ENCODE measurements at places on chromosomes 7 and 10.

DNA sequence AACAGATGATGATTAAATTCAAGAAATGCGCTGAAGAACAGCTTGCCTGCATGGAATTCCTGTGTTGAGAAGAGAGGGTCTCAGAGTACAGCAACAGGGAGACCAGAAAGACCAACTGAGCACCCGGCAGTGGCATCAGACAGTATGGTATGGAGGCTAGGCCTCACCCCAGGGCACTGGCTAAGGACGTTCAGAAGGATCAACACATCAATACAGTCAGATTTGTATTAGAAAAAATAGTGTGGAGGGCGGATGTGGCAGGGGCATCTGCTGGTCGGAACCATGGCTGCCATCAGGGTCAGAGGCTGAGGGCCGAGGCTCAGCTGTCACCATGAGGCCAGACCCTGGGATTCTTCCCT is 142.1 kb downstream of the ADARB2 start:
- DNase-seq = no peak

- no peak for DNase-seq
Measured at GRCh38 chr7:155835446-155836215, 23.4 kb upstream of the SHH start.

GRCh38 chr10:84668186-84668763 is 339.9 kb downstream of the CCSER2 start:
- DNase-seq = no peak

- DNase-seq = no peak
Measured at GRCh38 chr7:99218406-99219184, 10.7 kb upstream of the KPNA7 start.

GRCh38 chr10:100504096-100504495 is 15.6 kb downstream of the SEC31B start:
- DNase-seq = no peak

- no peak for DNase-seq
Measured at GRCh38 chr10:3734111-3734510, 50.9 kb downstream of the KLF6 start.

GRCh38 chr10:34667177-34667576 is 147.9 kb downstream of the PARD3 start:
- DNase-seq = no peak

GRCh38 chr7:133556048-133556447 is 303.2 kb downstream of the EXOC4 start:
- DNase-seq = no peak

- no peak for DNase-seq
Measured at GRCh38 chr7:36314491-36314890, 75.2 kb upstream of the ANLN start.

GRCh38 chr10:76119036-76119435 is 687.6 kb downstream of the LRMDA start:
- no peak for DNase-seq

- DNase-seq = no peak
Measured at GRCh38 chr7:70937424-70937823, 194.5 kb upstream of the GALNT17 start.

DNA sequence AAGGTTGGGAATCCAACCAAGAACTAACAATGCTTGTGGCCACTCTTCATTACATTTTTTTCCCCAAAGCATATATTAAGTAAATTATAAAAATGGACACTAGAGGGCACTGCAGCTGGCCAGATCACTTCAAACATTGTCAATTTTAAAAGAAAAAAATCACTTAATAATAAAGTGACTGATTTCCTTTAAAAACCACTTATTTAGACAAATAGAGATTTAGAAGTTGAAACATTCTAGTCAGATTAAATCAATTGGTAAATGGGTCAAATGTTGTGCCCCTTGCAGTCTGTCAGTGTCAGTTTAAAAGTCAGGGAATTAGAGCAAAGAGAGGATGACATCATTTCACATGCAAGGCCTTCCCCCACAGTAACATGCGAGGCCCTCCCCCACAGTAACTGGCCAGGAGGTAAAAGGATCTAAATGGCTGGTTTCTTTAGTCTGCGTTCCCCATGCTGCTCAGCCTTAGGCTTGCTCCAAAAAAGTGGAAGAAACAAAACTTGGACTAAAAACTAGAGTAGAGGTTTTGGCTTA is 177.9 kb downstream of the SKAP2 start:
- no peak for DNase-seq

DNA sequence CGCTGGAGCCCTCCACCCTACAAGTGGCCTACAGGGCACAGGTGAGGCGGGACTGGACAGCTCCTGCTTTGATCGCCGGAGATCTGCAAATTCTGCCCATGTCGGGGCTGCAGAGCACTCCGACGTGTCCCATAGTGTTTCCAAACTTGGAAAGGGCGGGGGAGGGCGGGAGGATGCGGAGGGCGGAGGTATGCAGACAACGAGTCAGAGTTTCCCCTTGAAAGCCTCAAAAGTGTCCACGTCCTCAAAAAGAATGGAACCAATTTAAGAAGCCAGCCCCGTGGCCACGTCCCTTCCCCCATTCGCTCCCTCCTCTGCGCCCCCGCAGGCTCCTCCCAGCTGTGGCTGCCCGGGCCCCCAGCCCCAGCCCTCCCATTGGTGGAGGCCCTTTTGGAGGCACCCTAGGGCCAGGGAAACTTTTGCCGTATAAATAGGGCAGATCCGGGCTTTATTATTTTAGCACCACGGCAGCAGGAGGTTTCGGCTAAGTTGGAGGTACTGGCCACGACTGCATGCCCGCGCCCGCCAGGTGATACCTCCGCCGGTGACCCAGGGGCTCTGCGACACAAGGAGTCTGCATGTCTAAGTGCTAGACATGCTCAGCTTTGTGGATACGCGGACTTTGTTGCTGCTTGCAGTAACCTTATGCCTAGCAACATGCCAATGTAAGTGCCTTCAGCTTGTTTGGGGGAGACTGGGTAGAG is at the start of gene COL1A2:
TSS of gene COL1A2 (plus strand) at position 459 of the 704 bp plus-strand sequence. CDS start at position 596, 137 bp downstream.
- DNase-seq = no peak

DNA sequence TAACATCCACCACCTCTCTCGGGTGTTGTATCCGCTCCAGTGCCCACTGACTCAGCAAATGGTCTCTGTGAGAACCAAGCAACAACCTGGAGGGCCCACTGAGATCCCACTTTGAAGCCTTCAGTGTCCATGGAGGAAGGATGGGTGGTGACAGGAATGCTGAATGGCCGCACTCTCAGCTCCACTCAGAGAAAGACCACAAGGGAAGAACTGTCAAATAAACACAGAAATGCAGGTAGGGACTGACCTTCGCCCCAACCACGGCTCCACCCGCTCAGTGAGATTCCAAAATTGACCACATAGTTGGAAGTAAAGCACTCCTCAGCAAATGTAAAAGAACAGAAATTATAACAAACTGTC is 65.8 kb downstream of the VIPR2 start:
- no peak for DNase-seq

DNA sequence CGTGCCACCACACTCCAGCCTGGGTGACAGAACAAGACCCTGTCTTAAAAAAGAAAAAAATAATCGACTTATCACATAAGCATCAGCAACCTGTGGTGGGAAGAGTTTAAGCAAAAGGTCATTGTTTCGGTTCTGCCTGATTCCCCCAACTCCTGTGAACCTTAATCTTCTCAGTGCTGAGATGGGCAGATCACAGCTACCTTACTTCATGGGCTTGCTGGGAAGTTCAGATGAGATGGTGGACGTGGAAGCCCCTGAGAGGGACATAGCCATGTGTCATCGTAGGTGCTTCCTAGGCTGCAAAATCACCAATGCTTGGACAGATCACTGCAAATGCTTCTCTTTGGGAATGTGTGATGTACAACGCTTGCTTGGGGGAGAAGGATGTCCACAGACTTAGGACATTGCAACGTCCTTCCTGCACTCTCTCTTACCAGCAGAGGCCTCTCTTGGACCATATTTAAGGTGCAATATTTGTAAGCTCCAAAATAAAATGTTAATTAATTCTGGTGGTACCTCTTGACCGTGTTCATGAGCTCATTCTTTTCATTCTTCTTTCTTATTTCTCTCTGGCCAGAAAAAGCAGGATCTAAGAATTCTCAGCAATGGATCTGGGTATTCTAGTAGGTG is 8.6 kb downstream of the GJD4 start:
- no peak for DNase-seq

DNA sequence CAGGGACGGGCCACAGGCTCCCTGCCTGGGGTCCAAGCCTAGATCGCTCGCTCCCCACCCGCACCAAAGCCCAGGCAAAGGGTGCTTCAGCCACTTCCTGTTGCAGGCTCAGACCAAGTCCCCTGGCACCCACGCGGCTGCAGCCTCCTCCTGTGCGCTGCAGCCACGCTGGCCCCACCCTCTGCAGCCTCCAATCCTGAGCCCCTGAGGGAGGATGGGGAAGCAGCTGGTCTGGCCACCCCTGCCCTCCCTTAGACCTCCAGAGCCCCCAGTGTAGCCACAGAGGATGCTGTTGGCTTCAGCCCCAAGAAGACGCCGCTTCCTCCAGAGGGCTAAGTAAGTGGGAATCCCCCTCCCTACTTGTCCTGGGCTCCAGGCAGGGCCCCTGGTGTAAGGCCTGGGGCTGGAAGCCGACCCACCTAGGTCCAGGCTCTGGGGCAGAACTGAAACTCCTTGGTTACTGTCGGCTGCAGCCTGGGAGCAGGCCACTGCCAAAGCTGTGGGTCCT is 9.4 kb downstream of the LIMK1 start:
- DNase-seq = no peak
